ENCODE measurements at places on chromosomes 7 and 10.

DNA sequence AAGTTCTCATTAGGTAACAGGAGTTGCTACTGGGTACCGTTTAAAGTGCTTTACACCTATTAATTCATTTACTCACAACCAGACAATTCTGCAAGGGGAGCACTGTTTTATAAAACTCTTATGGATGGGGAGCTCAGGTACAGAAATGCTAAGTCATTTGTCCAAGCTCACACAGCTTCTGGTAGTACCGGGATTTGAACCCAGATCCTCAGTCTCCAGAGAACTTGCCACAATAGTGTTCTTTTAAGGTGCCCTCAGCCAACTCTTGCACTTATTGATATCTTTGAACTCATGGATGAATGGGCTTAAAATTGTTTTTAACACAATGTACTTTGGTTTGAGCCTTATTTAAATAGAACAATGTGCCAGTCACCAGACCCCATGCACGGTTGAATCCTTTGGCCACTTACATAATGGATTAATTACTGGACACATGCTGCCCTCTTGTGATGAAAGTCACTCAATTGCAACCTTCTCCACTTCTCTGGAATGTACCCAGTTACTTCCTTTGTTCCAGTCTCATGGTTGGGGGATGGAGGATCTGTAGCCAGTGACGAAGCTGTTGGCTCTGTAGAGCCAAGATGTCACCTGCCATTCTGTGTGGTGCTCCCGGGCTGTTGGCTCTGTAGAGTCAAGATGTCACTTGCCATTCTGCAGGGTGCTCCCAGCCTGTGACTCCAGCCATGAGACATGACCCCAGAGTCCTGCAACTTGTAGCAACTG lies 65.6 kb downstream of the NOD1 start:
- peak; percentile 47 for DNase-seq

DNA sequence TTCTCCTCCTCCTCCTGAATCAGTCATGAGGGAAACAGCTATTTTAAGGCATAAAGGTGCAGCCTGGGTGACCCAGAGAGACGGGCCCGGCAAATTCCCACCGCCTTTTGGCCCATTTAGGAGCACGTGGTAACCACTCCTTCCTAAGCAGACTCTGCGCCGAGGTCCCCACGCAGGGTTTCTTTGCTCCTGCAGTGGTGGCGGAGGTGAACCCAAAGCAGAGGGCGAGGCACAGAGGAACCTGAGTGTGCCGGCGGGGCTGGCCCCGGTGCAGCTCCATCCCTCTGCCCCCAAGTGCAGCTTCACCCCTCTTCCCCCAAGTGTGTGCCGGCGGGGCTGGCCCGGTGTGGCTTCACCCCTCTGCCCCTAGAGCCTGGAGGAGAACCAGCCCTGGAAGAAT lies 50.6 kb downstream of the DPYSL4 start:
- no peak for DNase-seq

DNA sequence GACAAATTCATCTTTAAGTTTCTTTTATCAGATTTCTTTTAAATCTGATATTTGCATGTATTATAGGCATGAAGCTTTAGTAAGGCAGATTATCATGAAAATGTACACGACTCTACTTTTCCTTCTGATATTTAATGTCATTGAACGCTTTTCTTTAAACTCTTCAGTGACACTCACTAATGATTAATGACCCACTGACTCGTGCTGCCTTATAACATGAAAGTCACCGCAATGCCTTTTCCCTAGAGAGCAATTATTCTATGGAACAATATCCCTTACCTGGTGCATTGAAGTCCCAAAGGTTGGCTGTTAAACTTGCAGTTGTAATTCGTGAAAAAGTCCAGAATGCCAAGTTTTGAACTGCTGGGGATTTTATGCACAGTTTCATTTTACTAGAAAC lies 33.4 kb upstream of the HGF start:
- no peak for DNase-seq

GRCh38 chr10:20004087-20004523 lies 187.9 kb downstream of the PLXDC2 start:
- DNase-seq = no peak

DNA sequence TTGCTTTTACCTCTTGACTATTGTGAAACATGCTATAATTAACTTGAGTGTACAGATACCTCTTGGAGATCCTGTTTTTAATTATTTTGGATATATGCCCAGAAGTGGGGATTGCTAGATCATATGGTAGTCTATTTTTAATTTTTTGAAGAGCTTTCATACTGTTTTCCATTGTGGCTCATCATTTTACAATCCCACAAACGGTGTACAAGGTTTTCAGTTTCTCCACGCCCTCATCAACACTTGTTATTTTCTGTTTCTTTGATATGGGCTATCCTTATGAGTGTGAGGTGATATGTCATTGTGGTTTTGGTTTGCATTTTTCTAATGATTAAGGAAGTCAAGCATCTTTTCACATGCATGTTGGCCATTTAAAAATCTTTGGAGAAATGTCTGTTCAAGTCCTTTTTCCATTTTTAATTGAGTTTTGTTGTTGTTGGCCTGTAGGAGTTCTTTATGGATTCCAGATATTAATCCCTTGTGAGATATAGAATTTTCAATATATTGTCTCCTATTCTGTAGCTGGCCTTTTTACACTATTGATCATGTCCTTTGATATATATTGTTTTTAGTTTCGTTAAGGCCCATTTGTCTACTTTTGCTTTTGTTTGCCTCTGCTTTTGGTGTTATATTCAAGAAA lies 7.5 kb downstream of the AGK start:
- DNase-seq = peak; percentile 52

DNA sequence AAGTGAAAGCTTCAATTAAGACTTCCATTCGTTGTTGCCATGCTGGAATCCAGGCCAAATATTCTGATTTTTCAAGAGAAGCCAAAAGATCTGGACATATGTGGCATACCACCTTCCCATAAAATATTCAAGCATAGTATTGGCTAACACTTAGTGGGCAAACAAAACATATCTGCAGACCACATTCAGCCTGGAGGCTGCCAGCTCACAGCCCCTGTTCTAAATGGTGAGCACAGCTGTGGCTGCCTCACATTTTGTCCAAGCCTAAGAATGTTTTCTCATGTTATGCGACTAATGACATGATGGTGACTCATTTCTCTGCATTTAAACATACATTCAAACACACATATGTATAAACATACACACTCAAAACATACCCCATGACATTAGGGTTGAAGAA lies 10.6 kb upstream of the CALU start:
- DNase-seq = no peak

DNA sequence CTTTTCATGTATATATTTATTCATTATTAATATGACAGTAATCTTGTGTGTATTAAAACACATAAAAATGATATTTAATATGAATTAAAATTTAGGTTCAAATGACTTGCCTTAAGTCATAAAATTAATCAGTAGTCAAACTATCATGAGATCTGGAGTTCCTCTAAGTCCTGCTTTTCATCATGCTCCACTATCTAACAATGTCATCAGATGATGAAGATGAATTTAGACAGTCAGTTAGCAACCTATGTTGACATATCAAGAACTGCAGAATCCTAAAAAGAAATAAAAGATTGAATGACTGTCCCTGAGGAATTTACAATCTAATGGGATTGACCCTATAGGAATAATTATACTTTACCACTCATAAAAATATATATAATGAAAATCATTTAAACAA lies 7.1 kb downstream of the CABCOCO1 start:
- no peak for DNase-seq
